ENCODE measurements at places on chromosomes 2 and 18. TPM values are rescaled to one million over a fixed set of nuclear protein-coding genes. Genes with fewer than 3 reads are reported as not detected.

The ZNF521 gene
- total RNA-seq = not detected

The LCT gene
- 0.03 TPM for total RNA-seq

The SERPINB12 gene
- not detected for total RNA-seq

The GPR35 gene
- total RNA-seq = 0.58 TPM

The TUBA4B gene
- 0.26 TPM for total RNA-seq

The IL1RN gene
- 0.43 TPM for total RNA-seq

The CHST9 gene
- total RNA-seq = not detected

The LIMS4 gene
- total RNA-seq = 0.59 TPM

The SPAST gene
- 12.9 TPM for total RNA-seq

The GPN1 gene
- total RNA-seq = 59.4 TPM

The DPP10 gene
- not detected for total RNA-seq

The APOB gene
- not detected for total RNA-seq

The CSRNP3 gene
- not detected for total RNA-seq

The VWC2L gene
- not detected for total RNA-seq

Data from A549 treated with DMSO at 1 μM for 4 hours (cell line).